ENCODE measurements at places on chromosomes 12 and 14.

- no peak for DNase-seq
Observed at GRCh38 chr12:58668871-58669270, 251.4 kb downstream of the LRIG3 start.

GRCh38 chr12:32519047-32519446 is 119.7 kb downstream of the FGD4 start:
- DNase-seq = no peak

- peak; percentile 78 for DNase-seq
Observed at GRCh38 chr12:93098077-93098476, 169.0 kb upstream of the EEA1 start.

DNA sequence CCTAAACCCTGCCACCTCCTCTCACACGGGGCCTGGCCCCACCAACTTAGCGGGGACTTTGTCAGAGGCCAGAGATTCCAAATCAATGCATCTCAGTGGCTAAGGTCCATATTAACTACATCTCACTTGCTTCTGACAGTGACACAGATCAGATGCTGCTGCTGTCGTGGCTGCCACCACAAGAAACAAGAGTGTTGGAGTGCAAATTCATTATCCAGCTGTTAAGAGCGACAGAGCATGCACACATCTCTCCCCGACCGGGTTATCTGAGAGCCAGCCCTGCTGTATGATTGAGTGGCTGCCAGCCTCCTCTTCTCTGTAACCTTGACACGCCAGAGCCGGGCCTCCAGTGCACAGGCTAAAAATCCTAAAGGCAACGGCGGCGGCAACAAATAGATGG is 40.2 kb downstream of the SPRING1 start:
- no peak for DNase-seq

DNA sequence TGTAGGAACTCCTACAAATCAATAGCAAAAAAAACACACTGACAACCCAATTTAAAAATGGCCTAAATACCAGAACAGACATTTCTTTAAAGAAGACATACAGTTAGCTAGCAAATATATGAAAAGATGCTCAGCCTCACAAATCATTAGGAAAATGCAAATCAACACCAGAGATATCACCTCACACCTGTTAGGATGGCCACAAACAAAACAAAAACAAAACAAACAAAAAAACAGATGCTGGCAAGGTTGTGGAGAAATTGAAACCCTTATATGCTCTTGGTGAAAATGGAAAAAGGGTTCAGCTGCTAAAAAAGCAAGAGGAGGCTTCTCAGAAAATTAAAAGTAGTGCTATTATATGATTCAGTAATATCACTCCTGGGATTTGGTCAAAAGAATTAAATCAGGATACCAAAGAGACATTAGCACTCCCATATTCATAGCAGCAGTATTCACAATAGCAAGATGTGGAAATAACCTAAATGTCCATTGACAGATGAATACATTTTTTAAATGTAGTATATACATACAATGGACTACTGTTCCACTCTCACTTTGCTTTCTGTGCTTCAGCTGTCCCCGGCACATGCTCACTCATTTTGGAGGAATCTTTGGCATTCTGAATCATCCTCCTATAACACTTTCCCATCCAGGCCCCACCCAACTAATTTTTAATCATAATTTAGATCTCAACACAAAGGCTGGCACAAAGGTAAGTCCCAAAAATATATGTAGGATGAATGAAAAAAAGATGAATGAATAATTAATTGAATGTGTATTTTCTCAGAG is 99.1 kb downstream of the SYT1 start:
- DNase-seq = no peak
